ENCODE measurements at places on chromosomes 12 and 14. TPM values are rescaled to one million over a fixed set of nuclear protein-coding genes. Genes with fewer than 3 reads are reported as not detected.

IL25 gene
- total RNA-seq: not detected

FAR2 gene
- 5.4 TPM for total RNA-seq

GARIN6 gene
- total RNA-seq: not detected

STRN3 gene
- total RNA-seq: 88.2 TPM

FGD4 gene
- total RNA-seq: 2.3 TPM

FOXM1 gene
- 7.3 TPM for total RNA-seq

RTRAF gene
- total RNA-seq: 222 TPM

PCED1B gene
- 0.33 TPM for total RNA-seq

PTGER2 gene
- total RNA-seq: 30.0 TPM

UBE3B gene
- 49.7 TPM for total RNA-seq

MYO1H gene
- total RNA-seq: not detected

LUM gene
- 217 TPM for total RNA-seq

RTL1 gene
- total RNA-seq: not detected

IAPP gene
- total RNA-seq: not detected

RFLNA gene
- 0.26 TPM for total RNA-seq

TRHDE gene
- total RNA-seq: 7.3 TPM

AMDHD1 gene
- total RNA-seq: 0.33 TPM

LTBP2 gene
- total RNA-seq: 243 TPM

DAO gene
- total RNA-seq: not detected

GAPDH gene
- total RNA-seq: 6,255 TPM

TTC9 gene
- 1.3 TPM for total RNA-seq

RIMKLB gene
- total RNA-seq: 13.0 TPM

STAC3 gene
- 0.26 TPM for total RNA-seq

MYBPC1 gene
- not detected for total RNA-seq

C12orf54 gene
- not detected for total RNA-seq

IL23A gene
- total RNA-seq: not detected

LRRK2 gene
- 10.8 TPM for total RNA-seq

CHD8 gene
- total RNA-seq: 46.5 TPM

IFI27L2 gene
- 225 TPM for total RNA-seq

SPTB gene
- total RNA-seq: under 0.01 TPM

CCDC177 gene
- total RNA-seq: not detected

SMIM41 gene
- 2.0 TPM for total RNA-seq

PTCSC3 gene
- not detected for total RNA-seq

PTPRQ gene
- 1.3 TPM for total RNA-seq

KRT74 gene
- not detected for total RNA-seq

BBS10 gene
- 31.0 TPM for total RNA-seq

JAG2 gene
- 1.8 TPM for total RNA-seq

PLCZ1 gene
- not detected for total RNA-seq

NT5DC3 gene
- total RNA-seq: 10.4 TPM

SELPLG gene
- total RNA-seq: 0.51 TPM

A2ML1 gene
- total RNA-seq: not detected

SLC6A13 gene
- total RNA-seq: not detected

ANKS1B gene
- total RNA-seq: 0.51 TPM

KRT2 gene
- total RNA-seq: not detected

SLC39A2 gene
- total RNA-seq: 0.17 TPM

CCDC184 gene
- total RNA-seq: 0.17 TPM
